Activated T-helper 1 cell treated with Interleukin-2 at 50 U/mL for 16 hours (primary cell): ENCODE measurements at places on chromosomes 4 and X.

DNA sequence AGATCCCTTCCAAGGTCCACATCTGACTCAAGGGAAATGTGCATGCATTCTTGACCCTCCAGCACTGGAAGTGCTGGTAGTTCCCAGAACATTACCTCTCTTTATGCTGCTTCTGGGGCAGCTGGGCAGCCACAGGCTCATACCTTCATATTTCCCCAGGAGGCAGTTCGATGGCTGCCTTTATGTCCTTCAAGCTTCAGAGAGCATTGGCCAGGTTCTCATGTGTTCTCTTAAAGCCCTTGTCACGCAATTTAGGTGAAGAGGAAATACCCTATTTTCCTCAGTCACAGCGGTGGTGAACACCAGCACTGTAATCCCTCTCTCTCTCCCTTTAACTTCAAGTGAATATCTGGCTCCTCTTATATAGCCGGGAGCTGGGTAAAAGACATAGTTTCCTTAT lies 134.3 kb downstream of the MID1IP1 start:
- no peak for DNase-seq

- no peak for DNase-seq
Observed at GRCh38 chr4:15479913-15480185, 10.2 kb downstream of the CC2D2A start.

DNA sequence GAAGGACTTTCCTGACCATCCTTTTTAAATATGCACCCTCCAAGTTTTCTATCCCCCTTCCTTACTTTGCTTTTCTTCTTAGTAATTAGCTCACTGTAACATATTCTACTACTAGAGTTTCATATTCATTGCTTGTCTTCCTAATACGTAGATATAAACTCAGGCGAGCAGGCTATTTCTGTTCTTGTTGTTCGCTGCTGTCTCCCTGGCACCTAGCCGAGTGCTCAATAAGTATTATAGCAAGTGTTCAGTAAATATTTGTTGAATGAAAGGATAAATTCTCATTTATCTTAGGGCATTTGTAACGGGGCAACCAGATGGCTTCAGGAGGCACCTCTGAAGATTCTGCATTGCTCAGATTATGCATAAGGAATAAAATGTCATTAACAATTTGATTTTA lies 6.8 kb upstream of the RHOH start:
- DNase-seq: no peak

DNA sequence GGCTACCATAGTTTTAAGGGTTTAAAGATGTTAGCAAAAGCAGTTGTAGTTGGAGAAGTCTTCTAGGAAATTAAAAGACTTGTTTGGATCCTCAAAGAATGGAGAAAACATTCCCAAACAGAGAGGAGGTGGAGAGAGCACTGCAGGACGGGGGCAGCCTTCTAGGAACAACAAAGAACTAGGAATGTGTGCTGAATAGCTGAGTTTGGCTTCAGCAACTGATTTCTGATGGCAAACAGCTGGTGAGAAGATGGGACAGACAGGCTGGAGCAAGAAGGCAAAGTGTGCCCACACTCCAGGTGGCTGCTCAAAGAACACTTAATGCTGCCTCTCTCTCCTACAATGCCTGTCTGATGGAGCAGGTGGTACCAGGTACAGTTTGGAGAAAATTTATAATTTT lies 1331.1 kb downstream of the ADGRL3 start:
- no peak for DNase-seq

GRCh38 chr4:138223231-138223910 lies 18.8 kb downstream of the SLC7A11 start:
- DNase-seq: no peak

GRCh38 chr4:149306537-149306936 lies 509.1 kb downstream of the IQCM start:
- no peak for DNase-seq

DNA sequence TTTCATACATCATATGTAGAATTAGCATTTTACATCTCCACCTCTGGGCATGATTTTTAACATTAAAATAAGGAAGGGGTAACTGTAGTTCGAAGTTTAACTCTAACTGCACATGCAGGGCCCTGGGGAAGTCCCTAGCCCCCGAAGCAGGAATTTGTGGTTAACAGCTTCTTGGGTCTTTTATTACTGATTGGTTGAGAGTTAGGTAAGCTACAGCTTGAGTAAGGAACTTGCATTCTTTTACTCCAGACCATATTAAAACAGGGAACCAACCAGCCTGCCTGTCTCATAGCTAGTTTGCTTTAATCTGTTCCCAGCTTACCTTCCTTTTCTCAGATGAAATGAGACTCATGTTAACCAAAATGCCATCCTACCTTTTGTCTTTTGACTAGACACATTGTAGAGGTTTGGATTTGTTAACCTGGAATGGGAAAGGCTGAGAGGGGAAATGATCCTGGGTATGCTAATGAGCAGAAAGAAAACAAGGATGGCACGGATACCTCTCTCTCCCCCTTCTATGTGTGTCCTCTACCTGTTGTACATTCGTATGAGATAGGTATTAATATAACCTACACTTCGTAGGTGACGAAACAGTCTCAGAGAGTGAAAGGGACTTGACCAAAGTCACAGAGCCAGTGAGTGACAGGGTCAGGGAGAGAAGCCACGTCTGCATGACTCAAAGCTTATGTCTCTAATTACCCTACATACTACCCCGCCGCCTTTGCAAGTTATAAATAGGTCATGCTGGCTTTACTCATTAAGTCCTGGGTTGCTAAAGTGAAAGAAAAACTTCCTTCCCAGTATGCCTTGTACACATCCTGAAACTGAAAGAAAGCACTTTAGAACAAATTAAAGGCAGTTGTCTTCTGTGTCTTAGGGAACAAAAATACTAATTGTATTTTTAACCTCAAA lies 119.5 kb upstream of the AFF2 start:
- no peak for DNase-seq

GRCh38 chrX:20171887-20172286 lies 30.2 kb upstream of the EIF1AX start:
- no peak for DNase-seq
